ENCODE measurements at places on chromosomes 2 and 18.

GRCh38 chr2:74887445-74887951, 53.6 kb downstream of the HK2 start:
- DNase-seq: no peak

- no peak for DNase-seq
Measured at GRCh38 chr18:57542126-57542525, 44.4 kb downstream of the FECH start.

DNA sequence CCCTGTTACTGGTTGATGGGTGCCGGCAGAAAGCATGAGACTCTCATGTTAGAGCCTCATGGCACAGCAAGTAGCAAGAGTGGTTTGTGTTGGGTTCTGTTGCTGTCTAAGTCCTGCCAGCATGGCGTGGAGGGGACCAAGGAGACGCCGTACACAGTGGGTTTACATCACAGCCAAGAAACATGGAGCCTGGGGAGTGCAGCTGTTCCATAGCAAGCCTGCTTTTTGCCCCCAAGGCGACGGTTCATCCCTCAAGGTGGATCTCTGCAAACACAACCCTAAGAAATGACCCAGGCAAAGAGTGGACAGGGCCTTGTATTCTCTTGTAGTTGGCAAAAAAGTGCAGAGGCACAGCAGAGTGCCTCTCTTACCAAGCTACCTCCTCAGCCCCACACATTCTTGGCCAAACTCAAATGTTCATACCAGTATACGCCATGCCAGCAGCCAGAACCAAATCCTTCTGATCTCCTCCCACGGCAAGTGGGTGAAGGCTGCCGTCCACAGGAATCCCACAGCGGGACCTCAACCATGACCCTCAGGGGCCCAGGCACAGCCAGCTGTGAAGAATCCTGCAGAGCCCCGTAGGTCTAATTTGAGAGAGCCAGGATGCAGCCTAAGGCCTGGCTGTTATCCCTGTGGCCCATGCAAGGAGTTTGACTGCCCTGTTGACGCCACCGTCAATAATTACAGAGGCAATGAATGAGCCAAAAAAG, 19.0 kb downstream of the SNED1 start:
- DNase-seq: no peak

GRCh38 chr2:216773072-216773471, 77.7 kb upstream of the IGFBP5 start:
- DNase-seq: no peak

DNA sequence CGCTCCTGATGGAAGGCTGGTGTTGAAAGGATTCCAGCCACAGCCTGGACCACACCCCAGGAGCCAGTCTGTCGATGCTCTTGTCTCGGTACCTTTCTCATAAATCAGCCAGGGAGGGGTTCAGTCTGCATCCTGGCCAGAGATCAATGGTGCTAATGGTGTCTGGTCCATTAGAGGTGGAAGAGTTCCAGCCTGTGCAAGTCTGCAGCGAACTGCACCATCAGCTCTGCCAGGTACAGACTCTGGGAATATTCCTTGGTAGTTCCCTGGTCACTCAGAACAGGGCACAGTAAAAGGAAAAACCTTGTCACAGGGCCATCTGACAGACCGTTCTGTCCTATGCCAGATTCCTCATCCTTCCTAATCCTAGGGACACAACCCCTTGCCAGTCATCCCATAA, 164.3 kb downstream of the MTCL1 start:
- no peak for DNase-seq

DNA sequence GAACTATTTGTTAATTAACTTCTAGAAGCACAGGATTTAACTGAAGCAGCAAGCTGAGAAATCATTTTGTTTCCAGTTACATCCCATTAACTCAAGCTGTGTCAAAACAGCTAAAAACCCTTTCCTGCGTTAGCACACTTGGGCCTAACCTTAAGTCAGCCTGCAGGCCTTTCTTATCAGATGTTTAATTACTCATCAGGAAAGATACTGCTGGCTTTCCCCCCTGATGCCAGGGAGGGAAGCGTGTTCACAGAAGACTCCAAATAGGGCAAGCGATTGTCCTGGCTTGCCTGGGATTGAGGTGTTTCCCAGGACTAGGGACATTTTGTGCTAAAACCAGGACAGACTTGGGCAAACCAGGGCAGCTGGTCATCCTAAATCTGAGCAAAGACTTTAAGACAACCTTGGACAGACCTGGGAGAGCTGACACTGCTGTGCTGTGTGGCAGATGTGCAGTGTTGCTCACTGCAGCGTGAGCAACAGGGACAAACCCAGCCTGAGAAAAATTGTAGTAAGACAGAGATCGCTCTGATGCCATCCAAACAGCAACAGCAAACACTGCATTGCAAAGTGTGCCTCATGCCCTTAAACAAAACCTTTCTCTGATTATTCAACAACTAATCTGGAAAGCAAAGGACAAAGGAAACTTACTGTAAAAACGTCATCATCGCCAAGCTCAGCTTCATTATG, 100.9 kb downstream of the SPRED2 start:
- no peak for DNase-seq

- no peak for DNase-seq
Measured at GRCh38 chr2:223230352-223230751, 178.4 kb downstream of the KCNE4 start.

DNA sequence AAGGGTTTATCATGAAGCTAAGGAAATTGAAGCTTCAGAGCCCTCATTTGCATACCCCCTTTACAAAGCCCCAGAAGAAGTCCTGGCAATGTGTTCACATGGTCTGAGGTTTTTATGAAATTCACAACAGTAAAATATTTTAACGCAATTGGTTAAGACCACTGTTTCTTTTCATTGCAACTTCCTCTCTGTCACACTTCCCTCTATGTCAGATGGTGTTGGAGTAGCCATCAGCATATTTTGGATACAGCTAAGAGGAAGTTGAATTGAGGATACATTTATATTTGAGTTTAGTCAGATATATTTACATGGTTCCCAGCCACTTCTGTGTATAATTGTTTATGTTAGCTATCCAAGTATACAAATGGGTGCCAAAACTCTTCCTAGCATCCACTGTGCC, 170.0 kb downstream of the TXNL1 start:
- no peak for DNase-seq

DNA sequence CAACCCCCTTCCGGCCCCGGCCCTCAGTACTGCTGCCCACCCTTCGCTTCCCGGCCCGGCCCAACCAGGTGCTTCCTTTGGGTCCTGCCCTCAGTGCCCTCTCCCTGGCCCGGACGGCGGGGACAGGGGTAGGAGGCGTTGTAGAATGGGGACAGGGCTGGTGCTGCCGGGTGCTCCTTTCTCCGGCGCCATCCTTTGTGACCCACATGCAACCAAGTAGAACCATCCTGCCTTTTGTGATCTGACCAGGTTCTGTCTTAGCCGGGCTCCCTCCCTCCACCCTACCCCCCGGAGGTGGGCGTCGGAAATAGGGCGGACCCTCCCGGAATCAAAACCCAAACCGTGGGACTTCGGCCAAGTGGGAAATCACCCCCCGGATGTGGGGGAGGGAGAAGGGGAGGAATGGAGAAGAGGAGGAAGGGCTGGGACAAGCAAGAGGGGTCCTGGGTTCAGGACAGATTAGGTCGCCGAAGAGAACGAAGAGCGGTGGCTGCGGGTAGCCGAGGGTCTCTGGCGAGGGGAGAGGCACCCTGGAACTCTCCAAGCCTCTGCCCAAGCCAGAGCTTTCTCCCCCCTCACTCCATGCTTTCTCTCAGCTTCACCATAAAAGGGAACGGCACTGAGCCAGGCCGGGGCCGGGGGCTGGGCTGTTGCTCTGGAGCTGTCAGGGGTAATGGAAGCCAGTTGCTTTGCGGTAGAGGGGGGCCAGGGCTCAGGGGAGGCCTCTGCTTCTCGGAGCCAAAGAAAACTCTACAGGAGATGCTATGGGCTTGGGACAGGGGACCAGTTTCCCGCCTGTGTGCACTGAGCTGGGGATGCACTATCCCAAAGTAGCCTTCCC, 756 bp upstream of the OST4 start:
- no peak for DNase-seq

DNA sequence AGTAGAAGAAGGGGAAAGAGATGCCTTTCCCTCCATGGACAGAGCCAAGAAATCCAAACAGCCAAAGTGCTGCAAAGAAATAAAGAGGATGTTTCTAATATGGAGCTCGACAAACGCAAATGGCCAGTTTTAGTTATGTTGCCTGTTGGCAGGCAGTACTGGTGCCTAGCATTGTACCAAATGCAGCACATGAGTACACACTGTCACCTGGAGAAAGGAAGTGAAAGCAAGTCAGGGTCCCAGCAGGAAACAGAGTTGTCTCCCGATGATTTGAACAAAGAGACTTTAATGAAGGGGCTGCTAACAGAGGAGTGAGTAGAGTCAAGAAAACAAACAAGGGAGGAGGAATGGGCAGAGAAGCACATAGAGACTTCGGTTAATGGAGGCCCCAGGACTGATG, 623.0 kb downstream of the BCL11A start:
- DNase-seq: no peak

- peak; percentile 37 for DNase-seq
Measured at GRCh38 chr18:48676756-48677368, 138.0 kb downstream of the CTIF start.

- DNase-seq: no peak
Measured at GRCh38 chr2:26854283-26854827, 6.4 kb downstream of the DPYSL5 start.

DNA sequence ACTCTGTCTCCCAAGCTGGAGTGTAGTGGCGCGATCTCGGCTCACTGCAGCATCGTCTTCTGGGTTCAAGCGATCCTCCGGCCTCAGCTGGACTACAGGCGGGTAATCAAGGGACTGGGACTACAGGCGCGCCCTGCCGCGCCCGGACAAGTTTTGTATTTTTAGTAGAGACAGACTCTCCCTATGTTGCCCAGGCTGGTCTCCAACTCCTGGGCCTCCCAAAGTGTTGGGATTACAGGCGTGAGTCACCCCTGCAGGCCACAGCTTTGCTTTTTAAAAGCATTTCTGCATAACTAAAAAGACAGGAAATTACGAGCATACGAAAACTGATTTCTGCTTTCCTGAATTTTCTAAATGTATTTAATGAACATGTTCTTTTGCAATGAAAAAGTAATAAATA, 916 bp upstream of the OSBPL1A start:
- no peak for DNase-seq

GRCh38 chr18:59705145-59705544, 7.9 kb upstream of the CCBE1 start:
- DNase-seq: no peak

GRCh38 chr18:58391231-58391825, 237.6 kb downstream of the ALPK2 start:
- DNase-seq: no peak

- no peak for DNase-seq
Measured at GRCh38 chr2:236086403-236086970, 81.7 kb downstream of the GBX2 start.

DNA sequence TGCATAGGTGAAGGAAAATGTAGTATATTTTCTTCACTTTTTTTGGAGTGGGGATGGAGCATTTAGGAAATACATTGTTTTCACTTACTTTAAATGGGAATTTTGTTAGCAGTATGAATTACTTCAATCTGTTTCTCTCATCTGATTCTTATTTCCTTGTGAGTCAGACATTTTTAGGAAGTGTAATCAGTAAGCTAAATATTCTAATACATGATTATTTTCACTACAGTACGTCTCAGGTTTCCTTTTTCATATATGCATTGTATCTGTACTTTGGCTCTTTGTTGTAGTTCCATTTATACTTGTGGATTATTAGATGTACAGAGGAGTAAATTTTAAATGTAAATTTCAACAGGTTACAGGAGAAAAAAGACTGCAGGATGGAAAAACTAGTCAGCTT, 27.9 kb downstream of the GPD2 start:
- DNase-seq: no peak

GRCh38 chr2:39377226-39377939, 59.7 kb downstream of the MAP4K3 start:
- no peak for DNase-seq

GRCh38 chr18:45652303-45653080, 37.2 kb downstream of the SLC14A2 start:
- DNase-seq: no peak

GRCh38 chr2:44037221-44037620, 41.4 kb upstream of the LRPPRC start:
- no peak for DNase-seq

- no peak for DNase-seq
Measured at GRCh38 chr2:8532438-8532837, 149.4 kb upstream of the ID2 start.

DNA sequence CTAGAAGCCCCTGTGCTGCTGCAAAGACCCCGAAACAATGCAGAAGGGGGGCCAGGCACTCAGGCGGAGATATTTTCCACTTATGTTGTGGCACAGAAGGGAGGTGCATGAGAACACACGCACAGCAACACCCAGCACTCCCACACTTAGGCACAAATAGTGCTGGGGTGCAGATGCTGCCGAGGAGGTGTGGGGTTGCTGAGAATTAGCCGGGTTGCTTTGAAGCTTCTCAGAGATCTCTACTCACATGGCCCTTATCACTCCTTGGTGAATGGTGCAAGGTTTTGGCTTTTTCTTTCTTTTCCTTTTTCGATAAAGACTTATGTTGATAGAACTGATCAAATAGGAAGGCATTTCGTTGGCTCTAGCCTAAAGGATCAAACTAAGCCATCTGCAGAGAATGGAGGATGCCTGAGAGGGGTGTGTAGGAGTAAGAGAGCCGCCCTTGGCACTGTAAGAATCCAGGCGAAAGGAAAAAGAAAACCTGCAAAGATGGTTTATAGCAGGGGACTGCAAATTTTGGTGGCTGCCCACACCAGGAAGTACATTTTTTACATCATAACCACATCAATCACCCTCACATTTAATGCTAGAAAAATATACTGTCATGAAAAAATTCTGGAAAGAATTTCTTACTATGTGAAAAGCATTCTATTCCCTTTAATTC, 27.9 kb upstream of the FHL2 start:
- no peak for DNase-seq

DNA sequence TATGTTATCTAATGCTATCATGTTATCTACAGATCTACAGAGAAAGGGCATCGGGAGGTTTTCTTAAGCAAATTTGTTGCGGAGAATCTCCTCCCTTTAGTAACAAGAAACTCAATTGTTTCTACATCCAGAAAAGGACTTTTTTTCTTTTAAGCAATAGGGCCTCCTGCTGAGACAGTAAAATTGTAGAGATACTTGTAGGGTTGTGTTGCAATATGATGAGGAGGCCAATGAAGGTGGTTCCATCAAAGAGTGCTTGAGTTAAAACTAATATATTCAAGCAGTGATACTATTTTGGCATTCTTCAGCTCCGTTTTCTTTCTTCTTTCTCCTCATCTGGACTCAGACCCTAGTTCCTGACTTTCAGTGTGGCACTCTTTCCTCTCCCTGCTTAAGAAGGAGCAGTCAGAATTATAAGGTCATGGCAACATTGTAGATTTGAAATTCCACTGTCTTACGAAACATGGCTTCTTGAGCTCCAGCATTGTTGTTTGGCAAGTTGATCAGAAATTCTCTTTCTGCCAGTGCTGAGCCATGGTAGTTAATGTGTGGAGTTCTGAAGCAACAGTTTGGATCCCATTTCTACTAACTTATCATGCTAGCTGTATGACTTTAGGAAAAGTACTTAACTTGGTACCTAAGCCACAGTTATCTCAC, 202.0 kb upstream of the SLC14A2 start:
- no peak for DNase-seq

GRCh38 chr18:70337139-70337972, 48.5 kb downstream of the SOCS6 start:
- DNase-seq: no peak

- no peak for DNase-seq
Measured at GRCh38 chr2:225599856-225600255, 200.3 kb downstream of the NYAP2 start.

GRCh38 chr2:219616550-219616949, 10.9 kb upstream of the SLC4A3 start:
- DNase-seq: no peak

Measured in activated CD4-positive, alpha-beta T cell treated with anti-CD3 and anti-CD28 coated beads, Interleukin-2, amount 50 U/mL, for 24 hours (primary cell).